Renal cortex interstitium (tissue), 15 donors: ENCODE measurements at places on chromosomes 7 and 10. TPM values are rescaled to one million over a fixed set of nuclear protein-coding genes. Genes with fewer than 3 reads are reported as not detected.

The OR2A12 gene
- 0.04 TPM for polyA plus RNA-seq

The LIPJ gene
- polyA plus RNA-seq, result 0.32 TPM

The ICA1 gene
- polyA plus RNA-seq, result 25.8 TPM

The CRPPA gene
- 4.4 TPM for polyA plus RNA-seq

The TSPAN12 gene
- 148 TPM for polyA plus RNA-seq

The SPDYE16 gene
- 1.6 TPM for polyA plus RNA-seq

- DNase-seq, result no peak
These were observed 1.4 kb upstream of the TWIST1 start for GRCh38 chr7:19118636-19119371.

- DNase-seq, result no peak
These were observed 30.9 kb upstream of the CFAP46 start for GRCh38 chr10:132972986-132973902.

DNA sequence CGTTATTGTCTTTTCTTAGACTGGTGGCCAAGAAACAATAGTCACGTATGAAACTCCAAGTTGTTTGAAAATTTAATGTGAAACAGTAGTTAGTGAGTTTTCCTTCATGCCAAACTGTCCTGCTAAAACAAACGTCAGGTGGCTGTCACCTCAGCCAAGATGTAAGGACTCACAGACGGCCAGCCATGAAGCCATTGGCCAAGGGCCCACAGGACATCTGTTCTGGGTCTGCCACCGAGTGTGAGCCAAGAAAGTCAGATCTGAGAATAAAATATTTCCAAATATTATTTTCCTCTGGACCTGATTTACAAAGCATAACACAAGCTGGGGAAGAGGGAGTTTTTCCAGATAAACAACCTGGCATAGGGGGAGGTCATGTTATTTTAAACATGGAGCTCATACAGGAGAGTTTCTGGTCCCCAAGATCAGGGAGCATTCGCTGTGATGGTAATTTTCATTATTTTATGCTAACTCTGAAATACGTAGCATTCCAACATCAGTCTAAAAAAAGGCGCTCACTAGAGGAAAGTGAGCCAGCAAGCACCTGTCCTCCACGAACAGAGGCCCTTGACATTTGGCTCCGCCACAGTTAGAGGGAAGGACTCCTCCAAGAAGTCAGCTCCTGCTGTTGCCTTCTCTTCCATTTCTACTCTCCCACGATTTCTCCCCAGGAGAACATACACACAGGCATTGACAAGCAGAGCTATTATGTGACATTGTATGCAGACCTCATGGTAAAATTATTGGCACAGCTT lies 38.9 kb upstream of the LANCL2 start:
- no peak for DNase-seq

GRCh38 chr10:69472142-69472541 lies 20.9 kb downstream of the TSPAN15 start:
- DNase-seq, result no peak

- no peak for DNase-seq
These were observed 16.9 kb upstream of the PALD1 start for GRCh38 chr10:70461397-70462348.

DNA sequence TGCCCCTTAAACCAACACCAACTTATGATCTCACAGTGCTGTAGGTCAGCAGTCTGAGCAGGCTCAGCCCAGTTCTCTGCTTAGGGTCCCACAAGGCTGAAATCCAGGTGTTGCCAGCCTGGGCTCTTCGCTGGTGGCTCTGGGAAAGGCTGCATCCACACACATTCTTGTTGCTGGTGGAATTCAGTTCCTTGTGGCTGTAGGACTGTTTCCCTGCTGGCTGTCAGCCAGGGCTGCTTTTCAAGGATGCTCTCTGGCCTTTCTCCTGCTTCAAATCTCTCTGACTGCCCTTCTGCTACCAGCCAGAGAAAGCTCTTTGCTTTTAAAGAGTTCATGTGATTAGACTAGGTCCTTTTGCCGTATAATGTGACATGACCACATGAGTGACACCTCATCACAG lies 15.3 kb downstream of the POLL start:
- DNase-seq, result no peak
